ENCODE measurements at places on chromosomes 7 and 10.

GRCh38 chr7:122628651-122629411, 70.1 kb downstream of the RNF133 start:
- no peak for DNase-seq

DNA sequence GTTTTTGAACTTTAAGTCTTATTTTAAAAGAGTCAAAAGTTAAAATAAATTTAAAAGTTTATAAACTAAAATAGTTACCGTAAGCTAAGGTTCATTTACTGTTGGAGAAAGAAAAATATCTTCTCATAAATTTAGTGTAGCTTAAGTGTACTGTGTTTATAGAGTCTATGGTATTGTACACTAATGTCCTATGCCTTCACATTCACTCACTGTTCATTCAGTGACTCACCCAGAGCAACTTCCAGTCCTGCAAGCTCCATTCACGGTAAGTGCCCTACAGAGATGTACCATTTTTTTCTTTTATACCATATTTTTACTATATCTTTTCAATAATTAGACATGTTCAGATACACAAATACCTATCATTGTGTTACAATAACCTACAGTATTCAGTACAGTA, 97.6 kb downstream of the PTN start:
- DNase-seq, result no peak

DNA sequence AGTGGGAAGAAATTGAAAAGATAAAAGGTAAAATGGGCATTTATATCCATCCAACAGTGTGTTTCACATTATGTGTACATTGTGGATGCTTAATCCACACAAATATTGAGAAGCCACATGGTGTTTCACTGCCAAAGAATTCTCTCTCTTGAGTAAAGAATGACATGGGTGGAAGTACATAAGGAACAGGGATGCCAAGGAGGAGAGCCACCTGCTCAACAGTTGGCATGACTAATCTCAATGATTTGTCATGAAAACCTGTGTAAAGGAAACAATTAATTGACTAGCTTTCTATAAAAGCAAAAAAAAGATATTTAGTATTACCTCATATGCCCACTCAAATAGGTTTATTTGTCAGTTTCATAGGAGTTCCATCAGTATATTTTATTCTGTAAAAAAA, 43.1 kb downstream of the MAGI2 start:
- no peak for DNase-seq

- no peak for DNase-seq
These were observed 151.4 kb downstream of the OAT start for GRCh38 chr10:124267231-124267885.

DNA sequence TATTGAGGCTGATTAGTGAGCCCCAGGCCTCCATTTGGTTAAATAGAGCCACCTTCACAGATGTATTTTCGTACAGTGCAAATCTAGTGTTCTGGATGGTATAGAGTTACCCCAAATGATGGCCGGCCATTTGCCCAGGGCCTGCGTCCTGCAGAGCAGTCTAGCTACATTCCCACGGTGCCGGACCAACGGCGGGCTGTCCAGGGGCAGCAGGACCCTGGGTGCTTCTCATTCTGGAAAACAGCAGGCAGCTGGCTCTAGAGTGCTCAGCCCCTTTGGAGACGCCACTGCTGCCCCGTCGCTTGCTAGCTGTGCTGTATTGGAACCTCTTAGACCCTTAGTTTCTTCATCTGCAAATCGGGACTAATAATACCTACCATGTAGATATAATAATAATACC, 149.1 kb downstream of the RGS10 start:
- no peak for DNase-seq

- DNase-seq, result no peak
These were observed 29.1 kb downstream of the ZC3HC1 start for GRCh38 chr7:130022115-130022514.

DNA sequence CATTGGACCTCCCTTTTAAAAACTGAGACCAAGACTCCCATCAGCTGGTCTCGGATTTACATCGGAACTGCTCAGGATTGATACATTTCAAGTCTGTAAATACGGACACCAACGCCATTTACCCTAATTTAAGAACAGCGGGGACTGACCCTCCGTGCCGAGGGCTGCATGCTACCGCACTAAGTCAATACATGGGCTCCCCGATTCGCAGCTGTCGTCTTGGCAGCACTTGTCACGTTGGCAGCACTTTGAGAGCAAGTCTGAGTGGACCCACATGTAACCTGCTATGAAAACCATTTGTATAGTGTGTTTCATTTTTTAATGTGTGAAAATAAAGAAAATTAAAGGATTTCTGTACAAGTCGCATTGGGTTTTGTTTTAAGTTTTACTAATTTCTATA, 83.4 kb downstream of the EZH2 start:
- no peak for DNase-seq

- DNase-seq, result no peak
These were observed 22.8 kb downstream of the C10orf105 start for GRCh38 chr10:71696628-71697326.

All from HFF-Myc (cell line).